Fibroblast of skin of left quadriceps (primary cell): ENCODE measurements at places on chromosomes 11 and 22.

GRCh38 chr11:120798854-120799253, 225.0 kb upstream of the TBCEL start:
- no peak for DNase-seq

DNA sequence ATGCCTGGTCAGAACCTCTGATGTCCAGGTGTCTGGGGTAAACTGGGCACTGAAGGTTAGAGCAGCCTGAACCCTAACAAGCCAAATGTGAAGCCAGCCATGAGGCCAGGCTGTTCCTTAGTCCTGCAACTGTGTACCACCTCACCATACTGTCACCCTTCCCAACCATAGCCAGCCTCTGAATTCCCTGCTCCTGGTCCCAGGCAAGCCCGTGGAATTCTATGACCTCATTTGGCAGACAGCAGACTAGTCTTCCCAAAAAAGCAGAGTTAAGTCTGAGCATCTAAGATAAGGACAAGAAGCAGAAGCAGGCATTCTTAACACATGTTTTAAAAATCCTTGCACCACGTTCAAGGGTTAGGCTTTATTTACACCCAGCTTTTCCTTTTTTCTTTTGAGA, 134.8 kb downstream of the C11orf58 start:
- DNase-seq = no peak

DNA sequence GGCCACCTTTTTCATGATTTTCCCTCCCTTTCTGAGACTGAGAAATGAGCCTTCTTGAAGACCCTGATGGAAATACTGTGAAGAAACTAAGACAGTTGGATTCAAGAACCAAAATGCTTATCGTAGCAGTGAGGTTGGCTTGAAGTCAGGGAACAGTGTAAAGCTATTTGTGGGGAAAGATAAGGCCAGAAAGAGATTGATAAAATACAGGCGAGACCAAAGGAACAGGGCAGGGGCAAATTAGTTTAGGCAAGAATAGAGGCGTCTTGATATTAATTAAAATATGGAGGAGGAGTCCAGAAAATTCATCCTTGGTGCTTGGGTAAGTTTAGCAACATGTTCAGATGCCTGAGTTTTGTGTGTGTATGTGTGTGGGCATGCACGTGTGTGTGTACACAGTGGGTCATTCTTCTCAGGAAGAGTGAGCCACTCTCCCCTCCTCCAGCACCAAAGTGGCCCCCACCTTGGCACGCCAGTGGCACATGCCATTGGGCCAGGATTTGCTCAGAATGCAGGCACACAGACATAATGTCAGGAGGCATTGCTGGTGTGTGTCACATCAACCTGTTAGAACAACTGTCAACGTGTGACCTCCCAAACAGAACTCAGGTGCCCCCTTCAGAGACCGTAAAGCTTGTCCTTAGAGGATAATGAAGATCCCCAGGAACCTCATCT, 3.9 kb upstream of the EHF start:
- DNase-seq = no peak

- DNase-seq = no peak
These were observed 3.1 kb downstream of the ENDOD1 start for GRCh38 chr11:95092549-95093324.

DNA sequence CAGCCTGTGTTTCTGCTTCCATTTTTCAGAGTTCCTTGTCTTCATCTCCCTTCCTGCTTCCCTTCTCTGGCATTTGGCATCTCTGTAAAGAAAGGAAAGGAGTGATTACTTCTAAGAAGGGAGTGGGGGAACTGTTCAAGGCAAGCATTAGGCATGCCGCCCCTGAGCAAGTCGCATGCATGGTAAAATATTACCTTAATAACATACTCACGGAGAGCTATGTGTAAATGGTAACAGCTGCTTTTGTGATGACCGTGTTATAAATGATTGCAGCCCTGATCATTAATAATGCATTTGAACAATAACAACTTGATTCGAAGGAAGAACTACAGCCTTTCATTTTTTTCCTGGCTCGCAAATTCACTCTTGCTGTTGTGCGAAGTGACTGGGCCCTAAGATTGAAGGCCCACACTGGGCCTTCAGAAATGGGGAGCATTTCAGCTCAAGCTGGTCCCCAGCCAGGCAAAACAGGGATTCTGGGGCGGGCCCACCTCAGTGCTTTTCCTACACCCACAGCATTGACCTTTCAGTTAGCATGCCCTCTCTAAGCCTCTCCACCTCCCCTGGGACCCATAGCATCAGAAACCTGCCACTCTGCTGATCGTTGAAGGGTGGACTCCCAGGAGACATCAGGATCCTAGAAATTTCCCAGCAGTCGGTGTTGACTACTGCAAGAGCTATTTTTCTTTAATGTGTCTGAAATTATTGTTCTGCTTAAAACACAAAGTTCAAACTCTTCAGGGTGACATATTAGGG, 263.0 kb upstream of the CADM1 start:
- no peak for DNase-seq

- no peak for DNase-seq
These were observed at the start of gene SLC22A25 for GRCh38 chr11:63243533-63243932. TSS of gene SLC22A25 (minus strand) at chr11:63243599. CDS start at chr11:63229652, 13,947 bp downstream.

- no peak for DNase-seq
These were observed 41.5 kb upstream of the CNTN5 start for GRCh38 chr11:98979205-98979604.

DNA sequence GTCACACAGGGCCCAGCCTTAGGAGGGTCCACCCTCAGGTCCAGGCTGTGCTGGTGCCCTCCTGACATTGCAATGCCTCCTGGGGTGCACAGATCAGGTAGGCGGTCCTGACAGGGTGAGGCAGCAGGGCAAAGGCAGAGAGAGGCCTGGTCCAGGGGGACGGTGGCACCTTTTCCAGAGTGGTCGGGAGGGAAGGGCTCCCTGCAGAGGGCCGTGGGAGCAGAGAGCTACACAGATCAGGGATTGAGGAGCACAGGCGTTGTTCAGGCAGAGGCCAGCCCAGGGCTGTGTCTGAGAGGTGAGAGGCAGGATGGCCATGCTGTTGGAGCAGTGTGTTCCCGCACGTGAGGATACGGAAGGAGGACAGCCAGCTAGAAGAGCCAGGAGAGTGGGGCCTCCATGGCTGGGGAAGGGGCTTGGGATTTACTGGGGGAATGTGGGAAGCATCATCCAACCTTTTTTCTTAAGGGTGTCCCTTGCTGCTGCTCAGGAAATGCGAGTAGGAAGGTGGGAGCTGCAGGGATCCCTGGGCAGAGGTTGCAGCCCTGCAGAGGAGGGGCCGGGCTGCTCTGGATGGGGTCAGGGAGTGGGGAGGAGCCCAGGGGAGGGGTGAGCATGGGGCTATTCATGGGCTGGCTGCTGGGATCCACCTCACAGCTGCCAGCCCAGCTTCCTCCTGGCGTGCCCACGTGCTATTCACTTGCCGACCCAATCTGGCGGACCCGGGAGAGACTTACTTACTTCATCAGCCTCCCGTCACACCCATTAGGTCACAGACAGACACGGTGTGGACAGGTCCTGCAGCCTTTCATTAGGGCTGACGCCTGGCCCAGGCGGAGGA, 1516.4 kb downstream of the TBC1D22A start:
- no peak for DNase-seq

DNA sequence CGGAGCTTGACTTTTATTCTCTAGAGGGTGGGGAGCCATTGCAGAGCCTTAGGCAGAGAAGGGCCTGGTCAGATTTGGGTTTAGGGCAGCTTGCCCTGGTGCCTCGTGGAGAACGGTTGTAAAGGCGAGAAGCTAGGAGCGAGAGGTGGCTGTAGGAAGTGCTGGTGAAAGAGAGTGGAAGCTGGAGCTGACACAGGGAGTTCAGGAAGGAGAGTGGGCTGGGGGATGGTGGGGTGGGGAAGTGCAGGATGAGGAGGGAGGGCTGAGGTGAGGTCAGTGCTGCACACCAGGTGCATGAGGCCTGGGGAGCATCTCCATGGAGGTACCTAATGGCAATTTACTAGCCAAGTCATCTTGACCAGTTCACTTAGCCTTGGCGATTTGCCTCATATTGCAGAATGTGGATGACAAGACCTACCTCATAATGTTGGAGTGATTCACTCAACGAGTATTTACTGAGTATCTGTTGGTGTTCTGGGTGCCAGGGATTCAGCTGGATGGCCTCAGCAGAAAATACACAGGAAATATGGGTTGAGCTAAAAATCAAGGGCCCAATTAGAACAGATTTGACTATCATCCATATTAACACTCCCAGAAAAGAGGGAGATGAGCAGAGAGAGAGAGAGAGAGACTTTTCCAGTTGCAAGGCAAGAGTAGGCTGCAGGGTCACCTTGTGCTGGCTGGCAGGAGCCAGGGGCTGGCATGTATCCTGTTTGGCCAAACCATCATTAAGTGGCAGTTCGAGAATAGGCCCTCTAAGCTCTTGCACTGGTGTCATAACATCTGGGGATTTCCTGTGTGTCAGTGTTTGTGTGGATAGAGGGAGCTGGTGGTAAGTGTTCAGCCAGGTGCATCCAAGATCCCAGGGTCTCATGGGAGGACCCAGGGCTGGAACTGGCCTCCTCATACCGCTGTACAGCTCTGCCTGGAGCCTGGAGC, 44.4 kb upstream of the CLDN5 start:
- peak; percentile 39 for DNase-seq

DNA sequence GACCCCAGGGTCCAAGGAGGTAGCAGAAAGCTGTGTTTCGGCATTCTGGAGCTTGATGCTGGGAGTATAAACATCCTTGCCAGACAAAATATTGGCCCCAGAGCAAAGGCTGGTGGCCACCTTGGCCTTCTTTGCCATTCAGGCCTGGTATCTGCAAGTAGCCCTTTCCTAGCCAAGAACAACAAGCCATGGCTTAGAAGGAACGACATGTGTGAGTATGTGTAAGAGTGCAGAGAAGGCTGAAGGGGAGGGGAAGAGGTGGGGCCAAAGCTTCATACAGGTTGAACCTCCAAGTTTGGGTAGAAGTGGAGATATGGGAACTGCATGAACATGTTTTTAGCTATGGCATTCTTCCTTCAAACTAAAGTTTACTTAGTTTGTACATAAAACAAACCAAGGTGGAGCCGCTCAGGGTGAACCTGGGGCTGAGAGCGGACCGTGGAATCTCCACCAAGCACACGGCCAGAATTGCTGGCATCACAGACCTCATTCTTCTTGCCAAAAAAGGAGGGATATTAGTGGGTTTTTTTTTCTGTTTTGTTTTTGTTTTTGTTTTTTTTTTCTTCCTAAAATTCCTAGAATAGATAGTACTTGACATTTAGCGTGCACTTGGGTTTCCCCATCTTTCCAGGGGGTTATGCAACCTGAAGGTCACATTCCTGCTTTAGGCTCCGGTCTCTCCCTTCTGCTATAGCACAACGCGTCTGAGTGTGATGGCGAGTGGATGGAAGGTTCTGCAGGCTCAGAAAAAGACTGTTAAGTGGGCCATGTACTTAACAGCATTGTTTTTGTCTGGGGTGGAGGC, 70.9 kb downstream of the ADAMTS15 start:
- no peak for DNase-seq

DNA sequence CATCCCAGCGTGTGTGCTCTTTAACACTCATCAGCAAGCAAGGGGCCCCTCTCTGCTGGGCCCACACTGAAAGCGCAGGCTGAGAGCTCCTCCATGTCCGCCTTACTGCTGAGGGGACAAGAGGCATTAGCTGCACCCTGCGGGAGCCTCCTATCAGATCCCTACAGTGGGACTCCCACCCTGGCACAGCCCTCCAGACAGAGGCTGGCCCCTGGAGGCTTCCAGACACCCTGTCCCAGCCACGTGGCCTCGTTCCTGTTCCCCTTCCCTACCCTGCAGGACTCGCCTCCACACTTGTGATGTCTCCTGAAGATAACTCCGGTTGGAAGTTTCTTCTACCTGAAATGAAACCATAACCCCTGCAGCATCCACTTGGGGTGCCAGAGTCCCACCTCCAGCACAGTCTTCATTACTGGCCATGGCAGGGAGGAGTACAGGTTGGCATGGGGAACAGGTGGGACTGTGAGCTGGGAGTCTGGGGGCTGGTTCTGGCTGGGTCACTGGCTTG, 5.0 kb upstream of the SH3BP1 start:
- no peak for DNase-seq

DNA sequence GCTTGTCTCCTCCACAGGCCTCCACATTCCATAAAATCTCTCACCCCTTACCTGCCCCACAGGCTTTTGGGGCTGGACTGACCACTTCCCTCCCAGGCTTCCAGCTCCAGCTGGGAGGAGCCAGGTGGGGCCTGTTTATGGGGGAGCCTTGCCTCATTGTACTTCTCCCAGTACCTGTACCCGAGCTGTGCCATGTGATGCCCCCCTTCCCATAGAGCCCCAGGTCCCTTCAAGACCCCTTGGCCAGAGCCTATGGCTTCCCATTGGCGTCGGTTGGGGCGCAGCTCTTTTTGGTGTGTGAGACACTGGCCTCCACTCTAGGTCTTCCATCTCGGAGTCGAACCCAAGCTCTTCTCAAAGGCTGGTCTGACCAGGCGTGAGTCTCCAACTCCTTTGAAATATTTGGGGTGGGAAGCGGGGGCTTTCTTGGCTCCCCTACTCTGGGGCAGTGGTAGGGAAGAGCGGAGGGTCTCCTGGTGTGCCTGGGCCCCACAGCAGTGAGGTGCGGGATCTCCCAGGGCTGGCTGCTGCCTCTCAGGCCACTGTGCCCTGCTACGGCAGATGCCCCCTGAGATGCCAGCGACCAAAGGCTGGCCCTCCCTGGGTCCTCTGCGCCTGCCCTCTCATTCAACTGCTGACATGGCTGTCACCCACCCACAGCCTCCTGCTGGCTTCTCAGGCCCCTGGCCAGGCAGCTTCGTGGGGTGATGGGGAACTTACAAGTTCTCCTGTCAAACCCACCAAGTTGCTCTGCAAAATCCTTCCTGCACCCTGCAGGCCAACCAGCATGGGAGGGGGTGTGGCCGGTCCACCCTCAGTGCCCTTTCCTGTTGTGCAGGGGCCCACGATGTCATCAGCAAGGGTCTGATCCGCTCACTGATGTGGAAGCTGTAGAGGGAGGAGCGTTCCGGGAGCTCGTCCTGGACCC, 25.7 kb downstream of the DRICH1 start:
- DNase-seq = no peak

GRCh38 chr22:25360411-25360810, 141.0 kb downstream of the CRYBB2 start:
- DNase-seq = no peak

DNA sequence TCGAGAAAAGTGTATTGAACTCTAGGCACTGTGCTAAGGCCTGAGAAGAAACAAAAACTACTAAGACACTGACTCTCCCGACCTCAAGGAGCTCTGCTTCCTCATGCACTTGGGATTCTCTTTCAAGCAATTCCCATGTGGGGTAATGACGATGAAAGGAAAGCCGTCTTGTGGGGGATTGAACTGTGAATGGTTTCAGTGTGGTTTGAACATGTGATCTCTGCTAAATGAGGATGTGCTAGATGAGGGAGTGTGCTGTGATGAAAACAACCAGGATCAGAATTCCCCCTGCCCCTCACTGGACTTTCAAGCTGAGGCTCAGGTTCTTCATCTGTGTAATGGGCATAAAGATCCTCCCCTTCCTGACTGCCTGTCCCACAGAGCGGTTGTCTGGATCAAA, 74.9 kb downstream of the DEPDC5 start:
- DNase-seq = no peak
